HT-29 (cell line): ENCODE measurements at places on chromosomes 12 and 14.

GRCh38 chr14:93019367-93019843 lies 96.3 kb downstream of the ITPK1 start:
- no peak for DNase-seq

GRCh38 chr14:92459030-92459949 lies 54.3 kb upstream of the RIN3 start:
- no peak for DNase-seq

GRCh38 chr12:54390668-54391551 lies 6.4 kb upstream of the ZNF385A start:
- DNase-seq: no peak

DNA sequence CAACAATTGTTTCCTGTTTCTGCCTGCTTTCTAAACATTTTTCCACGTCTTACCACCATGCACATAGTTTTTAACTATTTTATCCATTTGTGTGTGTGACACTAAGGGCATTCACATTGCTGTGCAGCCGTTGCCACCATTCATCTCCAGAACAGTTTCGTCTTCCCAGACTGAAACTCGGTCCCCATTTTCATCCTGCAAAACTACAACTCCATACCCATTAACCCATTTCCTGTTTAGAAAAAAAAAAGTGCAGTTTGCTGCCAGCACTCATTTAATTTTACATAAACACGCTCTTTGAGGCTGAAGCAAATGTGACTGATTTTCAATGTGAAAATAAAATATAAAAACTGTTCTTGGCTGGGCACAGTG lies 15.5 kb downstream of the UBC start:
- no peak for DNase-seq

- no peak for DNase-seq
Measured at GRCh38 chr14:79412822-79413221, 798.5 kb downstream of the DIO2 start.

DNA sequence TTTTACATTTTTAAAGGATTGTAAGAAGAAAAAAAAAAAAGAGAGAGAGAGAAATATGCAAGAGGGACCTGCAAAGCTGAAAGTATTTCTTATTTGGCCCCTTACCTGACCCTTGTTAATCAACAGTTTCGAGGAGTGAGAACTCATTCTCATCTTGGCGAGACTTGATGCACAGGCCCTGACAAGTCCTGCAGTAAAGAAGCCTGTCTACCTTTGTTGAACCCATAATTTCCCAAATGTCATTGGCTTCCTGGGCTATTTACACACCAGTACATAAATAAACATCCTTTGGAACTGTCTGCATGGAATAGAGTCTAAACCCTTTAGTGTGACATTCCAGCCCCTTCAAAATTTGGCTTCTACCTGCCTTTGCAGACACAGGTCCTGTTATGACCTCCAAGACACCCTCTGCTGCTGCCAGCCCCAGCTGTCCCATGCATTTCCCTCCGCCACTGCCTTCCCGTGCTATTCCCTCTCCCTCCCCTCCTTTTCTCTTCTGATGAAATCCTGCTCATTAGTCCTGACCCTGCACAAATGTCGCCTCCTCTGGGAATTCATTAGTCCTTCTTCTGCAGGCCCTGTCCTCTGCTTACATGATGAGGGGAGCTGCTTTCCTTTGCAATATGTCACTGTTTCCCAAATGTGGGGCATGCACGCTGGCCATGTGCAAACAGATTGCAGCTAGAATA lies 35.1 kb downstream of the MYL2 start:
- no peak for DNase-seq

DNA sequence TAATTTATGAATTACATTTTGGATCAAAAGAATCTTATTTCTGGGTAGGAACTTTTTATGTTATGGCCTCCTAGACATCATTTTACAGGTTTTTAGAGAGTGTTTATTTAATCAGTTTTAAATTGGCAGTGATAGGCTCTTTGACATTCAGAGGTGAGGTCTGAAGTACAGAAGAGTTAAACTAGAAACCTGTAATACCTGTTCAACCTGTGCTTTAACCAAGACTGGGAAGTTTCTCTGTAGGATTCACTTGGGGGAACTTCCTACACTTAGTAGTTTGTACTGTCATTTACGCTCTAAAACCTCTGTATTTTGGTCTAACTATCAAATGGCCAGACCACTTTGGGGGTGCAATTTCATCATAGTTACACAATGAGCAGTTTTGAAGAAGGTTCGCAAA lies 35.9 kb downstream of the PLEKHA5 start:
- DNase-seq: peak; percentile 76

GRCh38 chr14:45651890-45652289 lies 398.9 kb upstream of the MIS18BP1 start:
- DNase-seq: no peak

- DNase-seq: no peak
Measured at GRCh38 chr14:35240231-35240630, 52.0 kb upstream of the PSMA6 start.

DNA sequence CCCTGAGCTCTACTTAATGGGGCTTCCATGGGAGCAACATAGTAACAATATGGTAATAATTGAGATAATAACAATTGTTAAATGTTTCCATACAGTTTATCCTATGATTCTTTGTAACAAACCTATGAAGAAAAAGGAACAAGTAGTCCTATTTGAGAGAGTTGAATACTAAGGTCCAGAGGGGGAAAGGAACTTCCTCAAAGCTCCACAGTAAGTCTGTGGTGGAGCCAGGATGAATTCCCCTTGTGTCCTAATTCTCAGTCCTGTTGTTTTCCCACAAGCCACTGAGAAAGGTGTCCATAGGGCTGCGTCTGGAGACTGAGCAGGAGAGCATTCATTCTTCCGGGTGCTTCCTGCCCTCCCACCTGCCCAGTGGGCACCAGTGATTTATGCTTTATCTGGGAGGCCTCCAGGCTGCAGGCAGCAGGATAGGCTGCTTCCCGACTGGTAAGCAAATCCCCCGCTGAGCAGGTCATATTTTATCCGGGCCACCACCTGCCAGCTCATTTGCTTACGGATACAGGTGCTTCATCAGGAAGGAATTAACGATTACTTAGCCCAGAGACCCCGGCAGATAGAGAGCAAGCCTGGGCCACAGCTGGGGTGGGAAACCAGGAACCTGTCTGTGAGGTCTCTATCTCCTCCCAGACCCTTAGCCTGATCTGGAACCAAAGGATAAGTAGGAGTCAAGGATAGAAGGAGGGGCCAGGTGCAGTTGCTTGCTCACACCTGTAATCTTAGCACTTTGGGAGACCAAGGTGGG lies 33.9 kb upstream of the FAM222A start:
- no peak for DNase-seq

- DNase-seq: no peak
Measured at GRCh38 chr14:99612738-99613330, 8.8 kb upstream of the CCDC85C start.

- DNase-seq: no peak
Measured at GRCh38 chr14:64266239-64266638, 27.9 kb downstream of the ESR2 start.

DNA sequence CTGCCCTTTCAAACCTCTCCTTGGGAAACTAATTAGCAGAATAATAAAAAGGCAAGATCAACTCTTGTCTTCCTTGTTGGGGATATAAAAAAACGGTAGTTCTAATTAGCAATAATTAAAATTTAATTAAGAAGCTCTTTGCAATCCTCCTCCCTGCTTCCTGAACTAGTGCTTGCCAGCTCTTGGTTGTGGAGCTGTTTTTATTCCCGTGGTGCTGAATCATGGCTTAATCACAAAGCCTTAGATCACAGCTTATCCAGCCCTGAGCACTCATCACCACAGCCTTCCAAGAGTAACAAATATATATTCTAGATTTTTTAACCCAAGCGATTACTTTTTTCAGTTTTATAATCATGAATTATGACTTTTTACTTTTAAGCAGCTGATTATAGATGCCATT lies 63.2 kb upstream of the INSM2 start:
- peak; percentile 25 for DNase-seq

- DNase-seq: peak; percentile 77
Measured at GRCh38 chr12:120229071-120229486, 28.2 kb upstream of the RPLP0 start.

DNA sequence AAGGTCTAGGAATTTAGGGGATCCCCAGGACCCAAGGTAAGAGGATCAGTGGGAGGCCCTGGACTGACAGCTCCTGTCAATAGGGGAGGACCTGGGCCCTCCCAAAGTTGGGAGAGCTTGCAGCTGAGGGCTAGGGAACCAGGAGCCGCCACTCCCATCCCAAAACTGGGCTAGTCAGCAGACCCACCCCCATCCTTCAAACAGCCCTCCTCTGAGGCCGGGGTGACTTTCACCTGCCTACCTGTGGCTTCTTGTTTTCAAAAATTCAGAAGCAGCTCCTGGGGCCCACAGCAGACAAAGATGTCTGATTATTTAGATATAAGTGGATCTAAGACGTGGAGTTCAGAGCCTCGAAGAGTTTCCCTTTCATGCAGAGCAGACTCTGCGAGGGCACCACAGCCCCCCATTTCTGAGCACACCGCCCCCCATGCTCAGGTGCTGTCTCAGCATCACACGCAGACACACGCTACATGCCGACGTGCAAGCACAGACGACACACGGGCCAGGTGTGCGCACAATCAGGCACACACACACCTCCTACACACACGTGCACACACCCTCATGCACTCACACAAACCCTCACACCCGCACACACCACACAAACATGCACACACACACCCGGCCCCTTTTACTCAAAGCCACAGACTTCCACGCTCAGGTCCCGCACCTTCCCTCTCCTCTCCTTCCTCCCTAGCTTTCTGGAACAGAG lies 21.9 kb downstream of the DIO3 start:
- no peak for DNase-seq

- DNase-seq: peak; percentile 73
Measured at GRCh38 chr12:23055004-23055403, 430.0 kb downstream of the ETNK1 start.

DNA sequence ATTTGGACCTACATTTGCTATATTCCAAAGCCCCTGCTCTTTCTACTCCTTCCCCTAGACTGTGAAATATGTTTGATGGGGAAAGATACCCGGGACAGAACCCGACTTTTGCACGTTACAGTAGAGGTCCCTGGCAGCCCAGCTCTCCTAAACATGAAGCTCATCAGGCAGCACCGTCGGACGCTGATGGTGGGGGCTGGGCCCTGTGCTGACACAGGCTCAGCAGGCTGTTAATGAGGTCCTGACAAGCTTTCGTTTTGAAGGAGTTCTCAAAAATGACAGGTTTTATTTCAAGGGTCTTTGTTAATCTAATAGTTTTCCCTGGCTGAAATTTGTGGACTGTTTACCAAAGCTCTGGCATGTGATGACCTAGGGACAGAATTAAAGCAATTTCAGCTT lies 102.3 kb downstream of the SLC25A47 start:
- DNase-seq: no peak

DNA sequence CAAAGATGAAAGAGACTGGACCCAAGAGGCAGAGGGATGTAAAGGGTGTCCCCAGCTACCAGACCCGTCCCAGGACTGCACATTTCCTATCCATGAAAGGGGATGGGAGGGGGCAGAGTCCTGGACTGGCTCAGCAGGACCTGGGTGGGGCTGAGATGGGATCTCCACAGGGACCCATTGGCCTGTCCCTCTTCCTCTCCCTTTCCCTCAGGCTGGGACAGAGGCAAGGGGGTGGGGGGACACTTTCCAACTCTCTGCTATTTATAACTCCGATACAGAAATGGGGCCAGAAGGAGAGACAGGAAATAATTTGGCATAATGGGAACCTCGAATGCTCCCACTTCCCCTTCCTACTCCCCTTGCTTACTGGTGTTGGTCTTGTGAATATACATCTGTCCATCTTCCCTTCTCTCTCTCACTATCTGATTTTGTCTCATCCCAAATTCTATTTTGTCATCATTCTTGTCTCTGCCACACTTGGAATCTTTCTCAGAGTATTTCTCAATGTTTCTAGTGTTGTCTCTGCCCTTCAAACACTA lies 1.1 kb upstream of the ITGA7 start:
- DNase-seq: no peak

- DNase-seq: peak; percentile 4
Measured at GRCh38 chr14:106738075-106738474, 1211.7 kb downstream of the TMEM121 start.

GRCh38 chr12:14960548-14961465 lies 594 bp downstream of the ARHGDIB start:
- peak; percentile 55 for DNase-seq

DNA sequence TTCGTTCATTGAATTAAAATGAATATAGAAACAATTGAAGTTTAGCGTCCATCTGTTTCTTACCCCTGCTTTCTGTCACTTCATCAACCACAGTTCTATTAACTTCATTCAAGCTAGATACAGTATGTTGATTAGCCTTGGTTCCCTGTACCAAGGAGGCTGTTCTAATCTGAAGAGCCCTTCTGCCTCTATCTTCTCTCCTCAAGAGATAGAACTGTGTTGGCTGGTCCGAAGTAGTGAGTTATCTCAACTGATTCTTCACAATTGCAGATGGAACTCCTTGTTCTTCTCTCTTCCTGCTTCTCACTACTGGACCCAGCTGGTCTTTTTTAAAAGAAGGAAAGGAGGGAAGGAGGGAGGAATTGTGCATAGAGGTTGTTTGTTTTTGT lies 82.1 kb upstream of the TRAF3 start:
- DNase-seq: no peak

- DNase-seq: no peak
Measured at GRCh38 chr12:30048371-30048770, 264.6 kb upstream of the TMTC1 start.

DNA sequence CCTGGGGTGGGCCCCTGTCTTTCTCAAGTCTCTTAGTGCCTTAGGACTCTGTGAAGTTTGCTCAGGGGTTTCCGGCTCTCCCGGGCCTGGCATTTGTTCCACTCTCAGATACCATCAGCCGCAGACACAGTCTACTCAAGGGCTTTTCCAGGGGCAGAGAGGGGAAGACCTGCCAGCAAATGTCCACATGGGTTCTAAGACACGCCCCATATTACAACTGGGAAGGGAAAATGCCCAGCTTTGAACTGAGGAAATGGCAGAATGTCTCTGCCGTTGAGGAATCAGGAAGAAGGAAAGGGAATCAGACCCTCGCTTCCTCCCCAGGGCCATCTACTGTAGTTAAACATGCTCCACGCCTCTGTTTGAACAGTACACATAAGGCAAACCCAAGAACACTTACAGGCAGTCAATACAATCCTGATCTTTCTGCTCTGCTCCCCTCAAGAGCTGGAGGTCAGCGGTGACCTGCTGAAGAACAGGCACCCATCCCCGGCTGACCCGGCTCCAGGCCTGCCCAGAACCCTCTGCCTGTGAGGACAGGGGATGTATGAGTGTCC lies 7.9 kb downstream of the CCDC85C start:
- DNase-seq: peak; percentile 10
